A673 (cell line): ENCODE measurements at places on chromosomes 4 and X.
A peak's percentile ranks its signal among the peaks of the same experiment; 100 is the strongest.

DNA sequence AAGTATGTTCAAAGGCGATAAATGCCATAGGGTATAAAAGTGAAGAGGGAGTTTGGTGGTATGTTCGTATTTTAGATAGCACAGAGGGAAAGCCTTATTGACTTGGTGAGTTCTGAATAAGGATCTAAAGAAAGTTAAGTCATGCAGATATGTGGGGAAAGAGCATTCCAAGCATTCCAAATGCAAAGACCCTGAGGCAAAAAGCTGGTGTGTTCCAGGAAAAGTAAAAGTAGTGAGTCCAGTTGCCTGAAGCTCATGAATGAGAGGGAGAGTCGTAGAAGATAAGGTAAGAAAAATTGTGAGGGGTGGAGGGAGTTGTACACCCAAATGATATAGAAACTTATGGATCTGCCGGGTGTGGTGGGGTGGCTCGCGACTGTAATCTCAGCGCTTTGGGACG lies 426.7 kb downstream of the RPA4 start:
- peak; percentile 5 for DNase-seq

DNA sequence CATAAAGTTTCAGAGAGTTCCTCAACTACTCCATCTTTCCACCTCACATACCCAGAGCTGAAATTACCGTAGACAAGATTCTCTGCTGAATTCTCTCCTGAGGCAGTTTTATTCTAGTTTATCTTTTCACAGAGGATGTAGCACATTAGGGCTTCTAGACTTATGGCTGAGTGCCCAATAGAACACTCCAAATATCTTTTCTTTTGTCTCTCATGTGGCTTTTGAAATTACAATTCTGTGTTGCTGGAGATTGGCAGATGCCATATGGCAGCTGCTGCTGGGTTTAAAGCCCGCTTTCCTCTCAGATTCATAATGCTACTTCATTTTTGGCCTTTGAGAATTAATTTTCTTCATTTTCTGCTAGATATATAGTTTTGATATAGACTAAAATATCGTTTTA lies 107.6 kb upstream of the BANK1 start:
- DNase-seq, result peak; percentile 53

DNA sequence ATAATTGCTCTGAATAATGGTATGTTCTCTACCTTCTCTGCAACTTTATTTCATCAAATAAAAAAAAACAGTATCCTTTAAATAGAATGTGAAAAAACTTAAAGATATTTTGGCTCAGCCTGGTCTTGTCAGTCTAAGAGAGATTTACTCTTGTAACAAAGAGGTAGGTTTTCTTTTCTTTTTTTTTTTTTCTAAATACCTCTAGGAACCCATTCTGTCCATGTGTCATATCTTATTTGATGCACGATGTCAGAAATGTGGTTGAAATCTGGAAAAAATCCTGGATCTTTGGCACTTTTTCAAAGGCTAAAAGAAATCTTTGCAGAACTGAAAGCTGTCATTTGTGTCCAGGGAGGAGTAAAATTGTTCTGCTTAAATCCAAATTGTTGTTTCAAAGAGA lies 17.3 kb upstream of the FGF5 start:
- DNase-seq, result no peak

- DNase-seq, result no peak
Measured at GRCh38 chr4:177718514-177718913, 276.3 kb upstream of the AGA start.

GRCh38 chrX:81174286-81174685 lies 27.4 kb downstream of the HMGN5 start:
- peak; percentile 31 for DNase-seq

DNA sequence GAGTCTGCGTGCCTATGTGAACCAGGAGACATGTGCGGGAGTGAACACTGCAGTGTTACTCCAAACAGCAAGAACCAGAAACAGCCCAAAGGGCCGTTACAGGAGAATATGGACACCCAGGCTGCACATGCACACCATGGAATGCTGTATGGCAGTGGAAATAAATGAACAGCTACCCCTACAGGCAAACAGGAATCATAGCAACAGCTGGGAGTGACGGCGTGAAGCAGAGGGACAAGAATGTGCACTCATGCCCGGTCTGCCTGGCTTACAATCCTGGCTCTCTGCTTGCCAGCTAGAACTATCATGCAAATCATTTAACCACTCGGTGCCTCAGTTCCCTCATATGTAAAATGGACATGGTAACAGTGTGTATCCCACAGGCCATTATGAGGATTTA lies 16.6 kb downstream of the GPKOW start:
- peak; percentile 47 for DNase-seq

- DNase-seq, result peak; percentile 68
Measured at GRCh38 chr4:16663732-16664131, 234.7 kb downstream of the LDB2 start.

DNA sequence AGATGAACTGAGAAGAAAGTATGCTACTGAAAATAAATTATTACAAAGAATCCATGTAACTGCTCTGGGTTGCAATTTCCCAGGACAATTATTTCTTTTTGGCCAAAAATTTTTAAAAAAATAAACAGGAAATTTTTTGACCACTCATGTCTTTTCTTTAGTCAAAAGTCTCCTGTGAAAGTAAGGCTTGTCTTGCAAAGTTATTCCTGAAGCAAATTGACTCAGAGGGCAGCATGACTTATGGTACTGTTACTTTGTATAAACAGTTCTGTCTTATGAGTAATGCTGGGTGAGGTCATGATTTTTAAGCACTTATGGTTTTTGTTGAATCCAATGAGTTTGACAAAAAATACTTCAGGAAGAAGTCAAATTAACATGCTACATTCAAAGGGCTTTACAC lies 292.8 kb upstream of the ARSJ start:
- DNase-seq, result peak; percentile 10

DNA sequence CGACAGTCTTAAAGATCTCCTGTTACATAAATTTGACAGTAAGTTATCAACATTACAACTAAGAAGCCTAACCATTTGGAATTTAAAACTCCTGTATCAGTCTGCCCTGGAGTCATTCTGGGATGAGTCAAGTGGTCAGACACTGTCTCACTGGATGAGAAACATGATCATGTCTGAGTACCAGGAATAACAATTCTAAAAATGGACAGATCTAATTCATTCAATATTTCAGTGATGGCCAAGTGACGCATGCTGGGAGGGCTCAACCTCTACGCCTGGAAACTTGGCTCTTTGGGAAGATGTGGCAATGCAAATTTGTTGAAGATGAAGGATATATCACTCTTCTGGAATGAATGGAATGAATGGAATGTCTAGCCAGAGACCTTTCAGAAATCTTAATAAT lies 1427.2 kb downstream of the STIM2 start:
- DNase-seq, result peak; percentile 49

- DNase-seq, result no peak
Measured at GRCh38 chr4:60579335-60579734, 620.8 kb upstream of the ADGRL3 start.

DNA sequence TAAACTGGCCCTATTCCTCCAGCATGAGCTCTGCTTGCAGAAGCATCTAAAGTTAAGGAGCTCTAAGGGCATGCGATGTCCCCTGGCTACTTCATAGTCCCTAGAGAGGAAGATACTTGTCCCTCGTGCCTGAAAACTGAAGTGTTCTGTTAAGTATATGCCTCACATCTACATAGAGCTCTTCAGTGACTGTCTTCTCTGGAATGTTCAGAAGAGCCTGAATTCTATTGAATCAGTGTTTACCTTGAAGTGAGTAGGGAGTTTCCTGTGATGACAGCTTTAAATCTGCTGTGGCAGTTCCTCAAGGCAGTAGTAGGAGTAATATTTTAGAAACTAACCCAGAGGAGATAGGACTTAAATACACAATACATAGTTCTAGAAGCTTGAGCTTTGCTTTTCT lies 111.2 kb downstream of the ZNF518B start:
- no peak for DNase-seq

GRCh38 chr4:81180916-81181315 lies 34.1 kb downstream of the PRKG2 start:
- DNase-seq, result no peak

- no peak for DNase-seq
Measured at GRCh38 chr4:104967034-104967401, 179.7 kb upstream of the TET2 start.

DNA sequence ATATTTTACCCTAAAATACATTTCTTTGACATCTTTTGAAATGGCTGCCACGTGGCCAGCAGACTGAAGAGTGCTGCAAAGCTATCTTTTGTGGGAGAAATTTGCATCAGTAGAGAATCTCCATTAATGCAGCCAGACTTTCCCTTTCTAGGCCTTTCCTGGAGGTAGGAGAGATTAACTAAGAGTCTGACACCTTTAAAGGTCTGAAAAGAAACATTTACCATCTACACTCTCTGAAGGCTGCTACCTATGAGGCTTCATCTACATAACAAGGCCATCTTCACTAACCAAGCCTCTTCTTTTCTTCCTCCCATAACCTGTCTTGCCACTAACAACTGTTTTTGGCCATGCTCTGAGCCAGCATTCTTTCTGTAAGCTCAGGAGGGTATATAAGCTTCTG lies 17.8 kb upstream of the SPRY1 start:
- DNase-seq, result no peak

- DNase-seq, result no peak
Measured at GRCh38 chr4:81828991-81829390, 357.3 kb upstream of the RASGEF1B start.

GRCh38 chrX:49845701-49846403 lies 16.7 kb downstream of the PAGE4 start:
- no peak for DNase-seq

- DNase-seq, result no peak
Measured at GRCh38 chr4:1716065-1716945, 4.2 kb upstream of the SLBP start.
